ENCODE measurements at places on chromosomes 1 and 21.

- DNase-seq, result no peak
Observed at GRCh38 chr1:93000751-93001175, 39.5 kb upstream of the DIPK1A start.

DNA sequence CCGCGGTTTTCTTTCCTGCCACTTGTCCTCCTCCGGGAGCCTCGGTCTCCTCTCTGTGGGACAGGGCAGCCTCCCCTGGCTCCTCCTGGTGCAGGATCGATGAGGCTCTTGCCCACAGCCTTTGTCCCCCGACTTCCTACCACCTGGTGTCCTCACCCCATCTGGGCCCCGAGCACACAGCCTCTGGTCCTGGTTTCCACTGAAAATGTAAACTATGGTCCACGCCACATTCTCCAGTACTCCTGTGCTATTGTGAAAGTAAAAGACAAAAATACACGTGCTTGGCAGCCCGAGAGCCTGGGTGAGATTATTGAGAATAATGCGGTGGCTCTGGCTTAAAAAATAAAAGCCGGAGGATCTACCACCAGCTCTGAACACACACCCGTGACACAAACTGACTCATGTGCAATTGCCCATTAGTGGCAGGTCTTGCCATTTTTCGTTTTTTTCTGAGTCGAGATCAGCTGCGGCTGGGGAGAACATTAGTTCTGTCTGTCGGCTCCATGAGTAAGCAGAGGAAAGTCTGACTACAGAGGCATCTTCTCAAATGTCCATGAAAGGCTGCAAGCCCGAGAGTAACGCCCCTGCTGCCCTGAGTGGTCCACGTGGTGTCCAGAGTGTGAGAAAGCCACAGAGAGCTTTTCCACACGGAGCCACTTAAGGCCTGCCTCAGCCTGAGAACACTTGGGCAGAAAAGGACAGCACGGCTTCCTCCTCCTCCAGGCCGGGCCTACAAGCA, 5.7 kb upstream of the COL6A2 start:
- DNase-seq, result no peak

DNA sequence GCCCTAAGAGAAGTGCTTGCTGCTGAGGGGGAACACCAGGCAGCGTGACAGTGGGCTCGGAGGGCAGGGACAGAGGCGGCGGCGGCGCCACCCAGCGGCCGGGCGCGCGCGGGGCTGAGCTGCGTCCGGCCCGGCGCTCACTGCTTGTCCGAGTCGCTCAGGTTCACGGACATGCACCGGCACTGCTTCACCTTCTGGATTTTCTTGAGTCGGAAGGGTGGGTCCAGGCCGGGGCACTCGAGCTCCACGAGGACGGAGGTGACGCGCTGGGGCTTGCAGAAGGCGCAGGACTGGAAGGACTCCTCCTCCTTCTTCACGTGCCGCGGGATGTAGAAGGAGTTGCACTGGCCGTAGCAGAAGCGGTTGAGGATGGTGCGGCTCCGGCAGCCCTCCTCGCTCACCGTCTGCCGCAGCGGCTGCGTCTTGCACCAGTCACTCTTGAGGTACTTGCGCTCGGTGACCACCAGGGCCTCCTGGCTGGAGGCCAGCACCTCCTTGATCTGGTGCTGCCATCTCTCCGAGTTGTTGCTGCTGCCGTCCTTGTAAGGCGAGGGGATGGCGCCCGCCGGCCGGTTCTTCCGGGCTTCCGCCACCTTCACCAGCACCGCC, 119.0 kb downstream of the GREM2 start:
- peak; percentile 50 for DNase-seq

- no peak for DNase-seq
Observed at GRCh38 chr1:25620211-25620610, 3.6 kb downstream of the MAN1C1 start.

GRCh38 chr1:152394151-152394550, 19.9 kb downstream of the CRNN start:
- no peak for DNase-seq

DNA sequence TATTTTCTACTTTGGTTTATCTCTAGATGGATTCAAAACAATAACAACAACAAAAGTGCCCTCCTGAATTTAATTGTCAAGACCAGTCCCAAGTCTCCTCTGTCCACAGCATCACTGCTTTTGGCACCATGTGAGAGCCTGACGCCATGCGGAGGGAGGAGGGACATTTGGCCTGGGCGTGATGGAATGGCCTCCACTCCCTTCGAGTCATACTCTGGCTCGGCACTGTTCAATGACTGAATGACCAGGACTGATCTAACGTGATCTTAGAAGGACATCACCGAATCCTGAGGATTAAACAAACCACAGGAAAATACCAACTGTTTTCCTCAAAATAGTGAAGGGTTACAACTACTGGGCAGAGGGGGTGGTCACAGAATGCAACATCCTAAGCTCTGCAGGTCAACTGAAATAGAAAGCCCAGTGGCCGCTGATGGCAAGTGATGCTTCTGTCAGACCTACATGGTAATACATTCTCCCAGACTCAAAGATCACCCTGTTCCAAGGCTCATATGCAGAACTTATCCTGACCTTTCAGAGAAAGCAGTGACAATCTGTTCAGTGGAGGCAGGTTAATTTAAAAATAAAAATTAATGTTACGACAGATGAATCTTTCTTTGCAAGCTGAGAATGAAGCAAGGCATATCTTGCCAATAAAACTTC, 19.1 kb downstream of the SRSF4 start:
- DNase-seq, result no peak

GRCh38 chr1:202818819-202819218, 8.1 kb downstream of the PCAT6 start:
- no peak for DNase-seq

GRCh38 chr1:24707687-24708086, 37.6 kb upstream of the CLIC4 start:
- DNase-seq, result no peak

- DNase-seq, result peak; percentile 18
Observed at GRCh38 chr1:186828611-186829454, at the start of gene PLA2G4A. Gene PLA2G4A (plus strand): TSS chr1:186828949. CDS start chr1:186854355, 25,406 bp downstream.

- DNase-seq, result no peak
Observed at GRCh38 chr1:213982672-213983492, 4.9 kb upstream of the PROX1 start.

DNA sequence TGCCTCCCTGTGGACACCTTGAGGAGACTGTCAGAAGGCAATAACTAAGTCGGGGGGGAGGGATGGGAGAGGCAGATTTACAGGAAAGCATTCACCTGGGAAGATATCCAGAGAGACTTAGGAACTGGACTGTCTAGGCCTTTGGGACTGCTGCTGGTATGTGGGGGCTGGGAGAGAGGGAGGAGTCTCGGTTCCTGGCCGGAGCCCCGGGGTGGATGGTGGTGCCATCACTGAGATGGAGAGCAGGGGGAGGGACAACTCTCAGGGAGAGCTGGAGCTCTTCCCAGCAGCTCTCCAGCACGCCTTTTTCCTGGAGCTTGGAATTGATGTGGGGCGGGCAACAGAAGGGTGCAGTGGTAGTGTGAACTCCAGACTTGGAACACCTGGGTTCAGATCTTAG, 22.1 kb downstream of the PTPRF start:
- DNase-seq, result no peak

DNA sequence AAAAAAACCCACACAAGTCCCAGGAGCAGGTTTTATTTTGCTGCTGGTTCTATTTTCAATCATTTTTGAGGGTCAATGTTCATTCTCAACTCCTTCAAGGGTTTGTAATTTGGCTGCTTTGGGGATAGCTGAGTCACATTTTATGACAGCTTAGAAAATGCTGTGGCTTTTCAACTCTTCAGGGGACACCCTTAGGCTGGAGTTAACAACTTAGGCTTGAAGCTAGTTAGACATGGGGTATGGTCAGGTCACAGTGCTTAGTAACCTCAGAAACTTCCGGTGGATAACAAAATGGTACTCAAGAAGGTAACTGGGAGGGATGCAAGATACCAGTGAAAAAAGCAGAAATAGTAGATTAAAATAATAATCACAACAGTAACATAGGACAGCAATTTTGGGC, 308.8 kb downstream of the HHIPL2 start:
- no peak for DNase-seq

DNA sequence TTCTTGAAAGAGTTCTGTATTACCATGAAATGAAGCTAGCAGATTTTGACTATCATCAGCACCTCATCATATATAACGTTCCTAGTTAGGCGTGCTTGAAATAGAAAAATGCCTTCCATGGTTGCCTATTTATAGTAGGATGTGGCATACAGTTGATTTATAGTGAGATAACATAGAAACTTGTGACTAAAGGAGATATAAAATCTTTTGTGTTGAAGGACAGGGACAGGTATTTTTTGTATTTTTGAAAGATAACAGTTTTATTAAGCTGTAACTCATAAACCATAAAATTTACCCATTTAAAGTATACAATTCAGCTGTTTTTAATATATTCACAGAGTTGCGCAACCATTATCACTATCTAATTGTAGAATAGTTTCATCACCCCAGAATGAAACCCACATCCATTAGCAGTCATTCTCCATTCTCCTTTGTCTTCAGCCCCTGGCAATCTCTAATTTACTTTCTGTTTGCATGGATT, 19.3 kb downstream of the SPEN start:
- no peak for DNase-seq

- no peak for DNase-seq
Observed at GRCh38 chr1:171141688-171142415, 43.2 kb upstream of the FMO2 start.

GRCh38 chr21:45859762-45860357, 121.7 kb upstream of the COL6A1 start:
- no peak for DNase-seq

- peak; percentile 36 for DNase-seq
Observed at GRCh38 chr1:54111624-54112023, 41.2 kb downstream of the CDCP2 start.

DNA sequence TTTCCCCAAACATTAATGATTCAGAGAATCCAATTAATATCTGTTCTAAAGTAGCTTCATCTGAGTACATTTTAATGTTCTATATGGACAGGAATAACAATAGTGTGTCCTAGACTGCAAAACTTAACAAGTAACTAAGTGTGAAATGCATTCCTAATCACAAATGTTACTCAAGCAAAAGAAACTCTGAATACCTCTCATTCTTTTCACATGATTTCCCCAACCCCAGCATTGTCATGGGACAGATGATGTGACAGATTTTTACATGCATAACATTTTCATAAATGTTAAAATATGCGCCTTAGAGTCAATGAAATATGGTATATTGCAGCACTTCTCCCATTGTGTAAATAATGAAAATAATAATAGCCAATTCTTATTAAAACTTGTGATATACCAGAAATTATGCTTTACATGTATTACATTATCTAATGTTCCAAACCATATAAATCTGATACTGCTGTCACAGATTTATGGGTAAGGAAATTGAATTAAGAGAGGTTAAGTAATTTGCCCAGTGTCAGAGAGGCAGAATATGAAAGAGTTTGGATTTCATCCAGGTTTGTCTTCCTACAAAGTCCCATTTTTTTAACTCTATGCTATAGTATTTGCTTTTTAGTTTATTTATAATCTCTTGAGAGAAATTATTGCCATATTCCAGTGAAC, 269.4 kb downstream of the LRRC7 start:
- no peak for DNase-seq

DNA sequence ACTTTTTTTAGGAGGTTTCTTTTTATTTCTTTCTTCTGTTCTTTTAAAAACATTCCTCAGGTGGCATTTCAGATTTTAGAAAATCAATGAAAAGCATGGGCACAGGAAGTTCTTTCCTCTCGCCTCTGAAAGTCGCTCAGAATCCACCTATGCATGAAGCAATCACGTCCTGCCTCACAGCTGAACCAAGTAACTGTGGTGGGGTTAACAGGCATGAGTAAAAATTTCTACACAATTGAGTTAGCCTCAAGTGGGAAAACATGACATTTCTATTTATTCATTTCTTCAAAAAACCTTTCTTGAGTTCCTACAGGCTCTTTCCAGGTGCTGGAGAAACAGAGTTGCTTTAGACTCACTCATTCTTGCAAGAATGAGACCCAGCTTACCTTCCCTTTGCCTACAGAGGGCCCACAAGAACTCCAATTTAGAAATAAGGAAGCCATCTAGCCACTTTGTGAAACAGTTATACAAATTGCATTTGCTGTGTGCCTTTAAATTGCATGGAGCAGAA, 508.9 kb upstream of the PKN2 start:
- DNase-seq, result no peak

DNA sequence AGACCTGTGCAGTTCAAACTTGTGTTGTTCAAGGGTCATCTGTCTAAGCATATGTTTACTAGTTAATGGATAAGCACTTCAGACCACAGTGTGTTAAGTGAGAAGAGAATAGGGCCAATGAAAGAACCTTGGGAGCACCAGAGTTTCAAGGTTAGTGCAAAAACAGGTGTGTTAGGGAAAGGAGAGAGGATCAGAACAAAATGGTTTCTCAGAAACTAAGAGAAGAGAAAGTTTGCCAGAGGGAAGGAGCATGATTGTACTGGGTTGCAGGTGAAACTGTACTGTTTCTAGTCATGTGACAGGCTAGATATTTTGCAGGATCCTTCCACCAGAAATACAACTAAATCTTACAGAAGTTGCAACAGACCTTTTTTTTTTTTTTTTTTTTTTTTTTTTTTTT, 23.3 kb downstream of the RPRD2 start:
- DNase-seq, result no peak

GRCh38 chr1:2279210-2279639, 51.1 kb downstream of the SKI start:
- no peak for DNase-seq

- no peak for DNase-seq
Observed at GRCh38 chr1:189805735-189806134, 671.9 kb downstream of the BRINP3 start.

- peak; percentile 67 for DNase-seq
Observed at GRCh38 chr1:227766015-227766634, 30.9 kb downstream of the SNAP47 start.

DNA sequence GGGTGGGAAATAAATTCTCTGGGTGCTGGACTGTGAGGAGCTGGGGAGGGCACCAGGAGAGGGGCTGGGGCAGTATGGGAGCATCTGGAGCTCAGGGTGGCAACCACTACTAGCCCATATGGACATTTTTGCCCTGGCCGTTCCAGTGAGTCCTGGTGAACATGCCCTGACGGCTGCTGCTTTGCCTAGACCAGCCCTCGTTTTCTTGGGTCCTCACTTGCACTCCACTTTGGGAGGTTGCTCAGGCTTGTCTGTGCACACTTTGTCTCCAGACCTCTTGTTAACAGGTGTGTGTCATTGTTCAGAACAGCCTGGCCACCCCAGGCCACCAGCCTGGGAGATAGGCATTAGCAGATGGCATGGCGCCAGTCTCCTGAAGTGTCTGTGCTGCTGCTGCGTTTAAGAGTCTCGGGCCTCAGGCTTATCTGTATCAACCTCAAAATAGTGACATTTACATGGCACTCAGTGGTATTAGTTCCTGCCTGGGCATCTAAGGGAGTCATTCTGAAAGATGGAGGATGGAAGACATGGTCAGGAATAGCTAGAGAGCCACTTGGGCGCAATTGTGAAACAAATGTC, 190.5 kb downstream of the PTPRU start:
- DNase-seq, result no peak

- DNase-seq, result no peak
Observed at GRCh38 chr1:21550097-21550496, 40.9 kb downstream of the ALPL start.

- no peak for DNase-seq
Observed at GRCh38 chr1:109805486-109806165, 41.9 kb upstream of the EPS8L3 start.

Data from Peyer's patch (tissue), 4 donors.